Activated CD8-positive, alpha-beta T cell treated with anti-CD3 and anti-CD28 coated beads for 36 hours (primary cell): ENCODE measurements at places on chromosomes 4 and X. TPM values are rescaled to one million over a fixed set of nuclear protein-coding genes. Genes with fewer than 3 reads are reported as not detected.

GRCh38 chr4:1245481-1246051 is 3.4 kb downstream of the CTBP1 start:
- peak overlapping the region; percentile 93 for H3K27ac ChIP-seq
- H3K4me1 ChIP-seq: peaks cover 51% of the 10 kb centered on the region
- peaks cover 14% of the 10 kb centered on the region for H3K36me3 ChIP-seq
- H3K4me3 ChIP-seq: peak overlapping the region; percentile 90
- H3K27me3 ChIP-seq: no peaks in the 10 kb centered on the region

- no peak overlapping the region for H3K27ac ChIP-seq
- no peak for DNase-seq
- no peak overlapping the region for H3K4me3 ChIP-seq
- no peaks in the 10 kb centered on the region for H3K4me1 ChIP-seq
- no peaks in the 10 kb centered on the region for H3K27me3 ChIP-seq
Observed at GRCh38 chr4:8904041-8904501, 32.4 kb upstream of the HMX1 start.

DNA sequence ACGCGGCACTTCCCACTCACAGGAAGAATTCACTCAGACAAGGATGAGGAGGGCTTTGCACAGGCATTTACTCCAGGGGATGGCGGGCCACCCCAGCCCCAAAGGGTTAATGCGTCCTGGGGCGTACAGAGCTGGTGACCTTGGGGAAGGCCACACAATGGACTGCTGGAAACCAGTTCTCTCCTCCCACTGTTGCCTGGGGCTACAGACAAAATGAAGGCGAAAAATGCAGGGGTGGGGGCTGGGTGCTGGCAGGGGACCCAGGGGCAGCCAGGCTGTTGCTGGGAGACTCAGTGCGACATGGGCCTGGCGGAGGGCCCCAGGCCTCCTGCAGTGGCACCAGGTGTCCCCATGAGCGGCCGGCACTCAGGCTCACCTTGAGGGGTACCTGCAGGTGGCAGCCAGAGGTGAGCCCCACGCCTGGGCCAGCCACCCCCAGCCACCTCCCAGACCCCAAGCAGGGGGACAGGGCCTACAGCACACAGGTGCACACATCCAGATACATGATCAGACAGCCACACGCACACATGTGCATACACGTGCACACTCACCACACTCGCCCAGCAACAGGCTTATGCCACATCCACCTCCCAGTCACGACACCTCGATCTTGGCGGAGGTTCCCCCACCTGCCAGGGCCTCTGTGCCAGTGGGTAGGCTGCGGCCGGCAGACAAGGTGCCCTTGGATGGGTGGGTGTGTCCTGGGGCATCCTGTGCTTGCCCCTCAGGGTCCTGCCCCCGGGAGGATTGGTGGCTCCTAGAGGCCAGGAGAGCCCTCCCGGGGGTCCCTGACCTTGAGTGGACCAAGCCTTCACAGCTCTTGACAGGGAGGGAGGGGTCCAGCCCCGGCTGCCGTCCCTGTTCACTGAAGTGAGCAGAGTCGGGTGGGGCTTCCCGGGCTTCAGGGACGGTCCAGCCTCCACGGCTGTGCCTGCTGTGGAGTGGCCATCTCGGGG is 13.1 kb downstream of the NAT8L start:
- no peak overlapping the region for H3K4me3 ChIP-seq
- H3K36me3 ChIP-seq: no peaks in the 10 kb centered on the region
- no peaks in the 10 kb centered on the region for H3K4me1 ChIP-seq
- H3K27ac ChIP-seq: no peak overlapping the region

The ASMT gene
- total RNA-seq: not detected

The IL9R gene
- total RNA-seq: 3.8 TPM
